Type B pancreatic cell (in vitro differentiated cells): ENCODE measurements at places on chromosomes 2 and 18.
A peak's percentile ranks its signal among the peaks of the same experiment; 100 is the strongest.

DNA sequence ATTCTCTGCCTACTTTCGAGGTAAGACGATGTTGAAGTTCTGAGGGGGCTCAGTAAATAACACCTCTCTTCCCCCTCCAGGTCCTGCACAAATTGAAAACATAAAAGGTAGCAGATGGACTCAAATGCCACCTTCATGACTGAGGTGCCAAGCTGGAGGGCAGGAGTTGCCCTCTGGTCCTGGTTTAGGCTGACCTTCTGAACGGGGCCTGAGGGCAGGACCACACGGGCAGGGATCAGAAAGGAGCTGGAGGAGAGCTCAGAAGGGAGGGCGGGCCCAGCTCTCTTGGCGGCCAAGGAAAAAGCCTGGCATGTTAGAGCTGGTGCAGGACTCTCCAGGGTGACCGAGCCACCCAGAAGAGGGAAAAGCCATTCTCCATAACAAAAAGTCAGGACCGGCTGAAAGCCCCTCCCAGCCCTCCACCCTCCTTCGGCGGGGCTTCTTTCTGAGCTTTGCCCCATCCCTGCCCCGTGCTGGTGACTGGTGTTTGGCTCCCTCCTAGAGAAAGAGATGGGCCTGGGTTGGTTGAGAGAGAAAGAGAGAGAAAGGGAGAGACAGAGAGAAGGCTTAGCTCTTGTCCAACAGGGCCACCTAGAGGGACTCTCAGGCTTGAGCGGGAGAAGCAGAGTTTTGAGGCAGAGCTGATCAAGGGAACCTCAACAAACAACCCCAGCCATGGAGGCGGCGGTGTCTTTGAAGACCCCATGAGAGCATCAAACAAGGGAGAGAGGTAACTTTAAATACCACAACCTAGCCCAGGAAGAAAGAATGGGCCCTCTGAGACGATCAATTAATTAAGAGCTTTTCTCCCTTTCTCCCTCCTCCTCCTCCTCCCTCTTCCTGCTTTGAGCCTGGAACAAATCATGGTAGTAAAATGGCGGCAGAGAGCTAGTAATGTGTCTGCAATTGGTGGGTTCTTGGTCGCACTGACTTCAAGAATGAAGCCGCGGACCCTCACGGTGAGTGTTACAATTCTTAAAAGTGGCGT lies 50.8 kb downstream of the WIPF1 start:
- no peak for DNase-seq

- no peak for DNase-seq
Measured at GRCh38 chr18:23618862-23619387, 32.6 kb upstream of the NPC1 start.

GRCh38 chr2:199603721-199604291 lies 146.1 kb upstream of the SATB2 start:
- DNase-seq, result peak; percentile 70

DNA sequence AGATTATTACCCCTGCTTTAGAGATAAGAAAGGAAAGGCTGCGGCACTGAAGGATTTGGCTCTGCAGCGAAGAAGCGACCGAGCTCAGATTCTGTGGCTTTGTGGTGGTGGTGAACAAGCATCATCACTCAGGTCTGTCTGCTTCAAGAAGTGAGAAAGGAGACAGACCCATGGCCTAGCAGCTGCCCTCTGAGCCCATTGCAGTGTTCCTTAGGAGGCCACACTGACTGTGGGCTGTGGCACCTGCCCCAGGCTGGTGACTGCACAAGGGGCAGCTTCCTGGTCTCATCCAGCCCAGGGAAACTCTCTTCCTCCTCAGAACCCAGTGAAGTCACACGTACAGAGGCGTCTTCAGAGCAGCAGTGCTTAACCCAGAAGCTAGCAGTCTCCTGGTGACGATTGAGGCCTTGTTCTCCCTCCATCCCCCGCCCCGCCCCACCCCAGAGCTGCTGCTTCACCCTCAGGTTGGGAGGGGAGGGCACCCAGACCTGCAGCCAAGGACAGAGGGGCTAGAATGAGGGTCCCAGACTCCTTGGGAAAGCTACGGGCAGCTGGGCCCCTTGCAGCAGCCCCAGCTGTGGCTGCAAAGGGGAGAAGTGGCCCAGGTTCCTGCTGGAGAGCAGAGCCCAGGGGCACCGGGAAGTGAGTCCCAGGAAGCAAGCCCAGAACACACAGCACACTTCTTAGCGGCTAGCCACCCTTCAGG lies 22.2 kb downstream of the BIN1 start:
- DNase-seq, result no peak

DNA sequence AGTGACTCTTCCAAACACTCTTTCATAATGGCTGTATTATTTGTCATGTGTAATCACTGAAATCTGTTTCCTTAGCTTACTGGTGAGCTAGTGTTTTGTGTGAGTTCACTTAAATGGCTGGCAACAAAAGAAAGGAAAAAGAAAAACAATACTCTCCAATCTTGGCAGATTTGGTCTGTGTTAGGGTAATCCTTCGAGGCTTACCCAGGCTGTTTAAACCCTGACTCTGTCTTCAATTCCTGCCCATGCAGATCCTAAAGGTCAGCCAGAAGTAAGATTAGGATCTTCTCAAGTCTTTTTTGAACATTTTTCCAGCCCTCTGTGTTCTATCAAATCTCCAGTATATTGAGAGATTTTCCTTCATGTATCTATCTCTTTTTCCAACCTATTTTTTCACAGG lies 85.3 kb downstream of the CCDC178 start:
- no peak for DNase-seq

DNA sequence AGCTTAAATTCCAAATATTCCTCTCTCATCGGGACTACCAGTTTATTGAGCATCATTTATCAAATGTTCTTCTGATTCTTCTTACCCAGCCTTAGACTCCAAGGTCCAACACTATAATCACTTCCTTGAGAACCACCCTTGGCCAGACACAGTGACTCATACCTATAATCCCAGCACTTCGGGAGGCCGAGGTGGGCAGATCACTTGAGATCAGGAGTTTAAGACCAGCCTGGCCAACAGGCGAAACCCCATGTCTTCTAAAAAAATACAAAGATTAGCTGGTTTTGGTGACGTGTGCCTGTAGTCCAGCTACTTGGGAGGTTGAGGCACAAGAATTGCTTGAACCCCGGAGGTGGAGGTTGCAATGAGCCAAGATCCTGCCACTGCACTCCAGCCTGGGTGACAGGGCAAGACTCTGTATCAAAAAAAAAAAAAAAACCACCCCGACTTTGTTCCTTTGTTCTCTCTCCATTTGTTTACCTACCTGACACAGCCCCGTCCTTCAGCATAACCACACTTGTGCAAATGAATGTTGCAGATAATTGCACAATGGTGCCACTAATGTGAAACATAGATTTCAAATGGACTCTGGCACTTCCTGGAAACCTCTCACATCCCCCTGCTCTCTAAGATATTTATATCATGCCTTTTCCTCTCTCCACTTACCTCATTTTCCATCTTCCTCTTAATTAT lies 38.9 kb upstream of the LPIN2 start:
- DNase-seq, result no peak

- no peak for DNase-seq
Measured at GRCh38 chr2:25229279-25230197, 61.2 kb upstream of the POMC start.

GRCh38 chr2:21044694-21045371 lies 960 bp upstream of the APOB start:
- no peak for DNase-seq

DNA sequence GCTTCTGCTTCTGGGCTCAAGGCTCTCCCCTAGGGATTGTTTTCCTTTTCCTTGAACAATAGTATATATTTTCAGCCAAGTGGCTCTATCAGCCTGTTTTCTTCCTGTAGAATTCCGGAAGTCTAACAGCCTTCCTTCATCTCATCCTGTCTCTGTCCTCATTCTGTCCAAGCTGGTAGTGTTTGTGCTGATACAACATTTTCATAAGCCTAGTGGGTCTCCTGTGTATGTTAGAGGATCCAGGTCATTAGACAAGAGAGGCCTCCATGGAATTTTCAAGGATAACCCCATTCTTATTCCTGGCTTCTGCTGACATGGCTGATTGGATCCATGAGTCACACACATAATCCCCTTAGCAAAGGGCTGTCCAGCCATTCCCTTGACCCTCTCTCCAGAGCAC lies 467.6 kb downstream of the PTPRM start:
- no peak for DNase-seq

GRCh38 chr2:230520875-230521155 lies 104.8 kb downstream of the SP100 start:
- no peak for DNase-seq

DNA sequence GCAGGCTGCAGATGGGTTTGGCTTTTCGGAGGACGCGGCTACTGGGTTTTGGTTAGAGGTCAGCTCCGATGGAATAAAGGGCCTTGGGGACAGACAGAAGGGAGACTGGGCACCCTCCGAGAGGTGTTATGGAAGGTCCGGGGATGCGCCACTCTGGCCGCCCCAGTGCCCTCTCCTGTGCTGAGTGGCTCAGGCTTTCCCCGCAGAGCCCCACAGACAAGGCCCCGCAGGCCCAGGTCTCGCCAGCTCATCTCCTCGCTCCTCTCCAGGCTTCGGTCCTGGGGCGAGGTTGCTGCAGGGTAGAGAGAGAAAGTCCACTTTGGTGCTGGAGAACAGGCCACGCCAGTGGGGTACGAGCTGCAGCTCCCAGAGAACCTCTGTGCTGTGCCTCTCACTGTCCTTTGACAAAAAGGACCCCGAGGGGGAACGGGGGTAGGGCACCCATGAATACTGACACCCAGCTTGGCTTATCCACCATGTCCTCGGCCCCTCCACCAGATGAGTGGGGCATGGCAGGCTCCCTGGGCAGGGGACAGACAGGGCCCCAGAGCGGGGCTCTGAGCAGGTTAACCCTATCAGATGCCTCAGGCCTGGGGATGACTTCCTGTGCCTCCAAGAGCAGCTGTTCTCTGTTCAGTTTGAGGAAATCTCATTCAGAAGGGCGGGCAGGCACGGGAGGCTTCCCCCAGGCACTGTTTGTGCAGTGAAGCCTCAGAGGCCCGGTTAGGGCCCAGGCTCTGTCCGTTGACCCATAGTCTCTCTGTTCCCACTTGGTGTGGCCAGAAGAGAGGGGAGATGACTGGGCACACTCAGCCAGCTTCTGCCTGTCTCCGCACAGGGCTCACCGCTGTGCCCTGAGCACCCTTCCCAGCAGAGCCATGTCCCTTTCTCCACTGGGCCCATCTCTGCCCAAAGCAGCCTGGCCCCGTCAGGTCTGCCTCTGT lies 15.7 kb upstream of the CNNM3 start:
- DNase-seq, result no peak

DNA sequence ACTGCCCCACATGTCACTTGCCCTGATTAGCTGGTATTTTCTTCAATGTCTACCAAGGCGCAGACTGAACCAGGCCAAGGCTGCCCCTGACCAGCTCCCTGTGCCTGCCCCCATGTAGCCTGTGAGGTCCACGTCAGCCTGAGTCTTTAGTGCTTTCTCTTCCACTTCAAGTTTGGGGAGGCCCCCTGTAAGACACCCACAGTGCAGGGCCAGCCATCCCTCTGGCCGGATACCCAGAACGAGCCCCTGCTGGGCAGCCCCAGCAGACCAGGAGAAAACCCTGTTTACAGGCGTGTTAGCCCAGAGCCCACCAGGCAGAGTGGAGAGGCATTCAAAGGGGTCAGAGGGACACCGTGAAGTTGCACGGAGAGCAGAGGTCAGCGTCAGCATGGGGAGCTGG lies 92.4 kb downstream of the TFCP2L1 start:
- no peak for DNase-seq

- DNase-seq, result no peak
Measured at GRCh38 chr2:29134933-29135332, 19.7 kb downstream of the CLIP4 start.

- no peak for DNase-seq
Measured at GRCh38 chr2:96241227-96241626, 24.6 kb downstream of the TMEM127 start.

GRCh38 chr2:89767572-89768435 lies 1076.3 kb downstream of the RPIA start:
- DNase-seq, result peak; percentile 72

DNA sequence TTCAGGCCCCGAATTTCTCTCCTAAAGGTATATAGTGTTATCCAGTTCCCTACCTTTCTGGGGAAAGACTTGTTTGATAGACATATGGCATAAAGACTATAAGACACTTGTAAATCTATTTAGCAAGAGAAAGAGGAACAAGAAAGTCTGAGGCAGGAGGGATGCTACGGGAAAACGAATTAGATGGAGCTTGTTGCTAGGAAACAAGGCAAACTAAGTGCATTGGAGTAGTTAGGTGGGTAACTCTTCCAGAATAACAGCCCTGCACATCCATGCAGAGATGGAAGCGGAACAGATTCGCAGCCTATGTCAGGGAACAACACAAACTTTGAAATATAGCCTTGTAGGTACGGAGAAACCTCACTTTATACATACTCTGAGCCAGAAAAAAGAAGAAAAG lies 810.3 kb upstream of the CRIM1 start:
- DNase-seq, result no peak

DNA sequence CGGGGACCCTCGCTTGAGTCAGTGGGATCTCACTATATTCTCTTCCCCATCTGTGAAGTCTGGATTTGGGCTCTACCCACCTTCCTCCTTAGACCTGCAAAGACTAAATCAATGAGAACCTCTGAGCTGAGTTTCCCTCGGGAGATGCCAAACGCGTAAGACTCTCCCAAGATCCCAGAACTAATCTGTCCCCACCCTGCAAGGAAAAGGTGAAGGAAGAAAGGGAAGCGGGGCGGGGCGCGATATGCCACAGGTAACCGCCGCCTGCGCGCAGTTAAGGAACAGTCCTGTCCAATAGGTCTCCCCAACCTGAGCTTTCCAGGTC lies 780 bp downstream of the SRD5A2 start:
- no peak for DNase-seq

DNA sequence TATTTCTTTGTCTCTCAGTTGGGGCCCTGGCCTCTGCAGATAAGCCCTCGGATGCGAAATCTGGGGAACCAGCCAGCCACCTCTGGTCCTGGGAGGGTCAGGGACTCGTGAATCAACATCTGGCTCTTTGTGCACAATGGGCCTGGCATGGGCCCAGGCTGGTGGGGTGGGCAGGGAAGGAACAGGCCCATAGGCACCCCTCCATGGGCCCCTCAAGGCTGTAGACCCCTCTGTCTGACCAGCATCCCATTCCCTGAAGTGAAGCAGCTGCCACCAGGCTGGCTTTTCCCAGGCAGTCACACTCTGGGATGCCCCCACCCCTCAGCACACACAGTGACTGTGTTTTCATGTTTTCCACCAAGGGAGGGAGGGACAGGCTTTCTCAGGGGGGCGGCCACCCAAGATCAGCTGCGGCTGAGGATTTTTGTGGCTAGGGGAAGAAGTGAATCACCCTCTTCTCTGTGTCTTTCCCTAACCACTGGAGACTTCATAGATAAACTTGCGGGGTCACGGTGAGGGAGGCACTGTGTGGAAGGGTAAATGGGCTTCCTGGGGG lies 166.0 kb downstream of the AGAP1 start:
- DNase-seq, result no peak

DNA sequence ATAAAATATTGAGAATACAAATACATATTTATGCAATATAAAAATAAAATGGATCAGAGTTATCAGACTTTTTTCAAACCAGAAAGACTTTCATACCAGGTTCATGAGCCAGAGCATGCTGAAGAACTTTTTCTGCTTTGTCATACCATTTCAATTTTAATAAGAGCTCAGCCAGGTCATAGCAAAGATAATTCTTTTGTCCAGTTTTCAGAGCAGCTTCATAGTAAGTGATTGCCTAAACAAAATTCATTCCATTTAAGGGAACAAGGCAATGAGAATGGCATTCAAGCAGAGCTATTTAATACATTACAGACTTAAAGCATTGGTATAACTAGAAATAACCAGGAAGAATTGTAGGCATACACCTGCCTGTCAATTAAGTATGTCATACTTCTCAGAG lies 42.3 kb downstream of the TTC21B start:
- DNase-seq, result no peak
